Stimulated activated CD8-positive, alpha-beta memory T cell treated with anti-CD3 and anti-CD28 coated beads, Interleukin-15, amount 100 ng/mL, for 48 hours (primary cell): ENCODE measurements at places on chromosomes 7 and 10.

GRCh38 chr10:128443925-128444518, 317.8 kb upstream of the MKI67 start:
- DNase-seq: no peak

- DNase-seq: no peak
These were observed 481.8 kb downstream of the TFEC start for GRCh38 chr7:115548756-115549155.

DNA sequence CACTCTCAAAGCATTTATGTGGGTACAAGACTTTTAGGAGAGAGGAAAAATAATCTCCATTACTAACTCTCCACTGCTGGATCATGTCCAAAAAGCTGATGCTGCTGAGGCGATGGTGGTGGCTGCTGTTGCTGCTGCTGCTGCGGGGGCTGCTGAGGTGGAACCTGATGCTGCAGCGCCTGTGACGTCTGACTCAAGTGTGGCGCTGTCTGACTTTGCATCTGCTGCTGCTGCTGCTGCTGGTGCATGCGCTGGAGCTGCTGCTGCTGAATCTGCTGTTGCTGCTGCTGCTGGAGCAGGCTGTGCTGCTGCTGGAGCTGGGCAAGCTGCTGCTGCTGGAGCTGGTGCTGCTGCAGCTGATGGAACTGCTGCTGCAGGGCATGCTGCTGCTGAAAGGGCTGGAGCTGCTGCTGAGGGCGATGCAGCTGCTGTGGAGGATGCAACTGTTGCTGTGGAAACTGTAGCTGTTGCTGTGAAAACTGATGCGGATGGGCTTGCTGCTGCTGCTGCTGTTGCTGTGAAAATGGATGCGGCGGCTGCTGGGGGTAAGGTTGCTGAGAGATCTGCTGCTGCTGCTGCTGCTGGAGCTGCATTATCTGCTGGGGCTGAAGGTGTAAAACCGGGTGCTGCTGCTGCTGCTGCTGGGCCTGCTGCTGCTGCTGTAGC, 34.5 kb downstream of the PAXIP1 start:
- DNase-seq: no peak

DNA sequence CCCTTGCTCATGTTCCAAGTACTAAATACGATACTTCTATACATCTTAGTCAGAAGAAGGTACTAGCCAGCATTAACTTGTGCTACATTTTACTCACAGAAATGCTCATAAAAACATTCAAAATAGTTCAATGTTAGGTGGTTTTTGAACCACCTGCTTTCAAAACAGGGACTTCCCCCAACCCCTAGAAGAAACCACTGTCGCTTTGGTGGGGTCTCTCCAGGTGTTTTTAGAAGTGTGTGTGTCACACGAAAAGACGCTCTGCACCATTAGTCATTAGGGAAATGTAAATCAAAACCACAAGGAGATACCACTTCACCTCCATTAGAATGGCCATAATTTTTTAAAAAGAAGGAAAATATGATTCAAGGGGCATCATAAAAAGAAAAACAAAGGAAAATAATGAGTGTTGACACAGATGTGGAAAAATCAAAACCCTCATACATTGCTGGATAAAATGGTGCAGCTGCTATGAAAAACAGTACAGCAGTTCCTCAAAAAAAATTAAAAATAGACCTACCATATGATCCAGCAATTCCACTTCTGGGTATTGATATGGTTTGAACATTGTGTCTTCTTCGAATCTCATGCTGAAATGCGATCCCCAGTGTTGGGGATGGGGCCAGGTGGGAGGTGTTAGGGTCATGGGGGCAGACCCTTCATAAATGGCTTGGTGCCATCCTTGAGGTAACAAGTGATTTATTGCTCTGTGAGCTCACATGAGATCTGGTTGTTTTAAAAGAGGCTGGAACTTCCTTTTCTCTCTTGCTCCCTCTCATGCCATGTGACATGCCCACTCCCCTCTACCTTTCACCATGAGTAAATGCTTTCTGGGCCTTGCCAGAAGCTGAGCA, 74.2 kb downstream of the MALSU1 start:
- peak; percentile 52 for DNase-seq

GRCh38 chr10:108775911-108776475, 1147.3 kb downstream of the XPNPEP1 start:
- DNase-seq: no peak

- DNase-seq: no peak
These were observed 26.1 kb downstream of the DYNC1I1 start for GRCh38 chr7:95798401-95798930.

- no peak for DNase-seq
These were observed 20.9 kb downstream of the CD36 start for GRCh38 chr7:80659120-80660055.

GRCh38 chr7:15667991-15668390, 18.5 kb downstream of the MEOX2 start:
- DNase-seq: no peak

DNA sequence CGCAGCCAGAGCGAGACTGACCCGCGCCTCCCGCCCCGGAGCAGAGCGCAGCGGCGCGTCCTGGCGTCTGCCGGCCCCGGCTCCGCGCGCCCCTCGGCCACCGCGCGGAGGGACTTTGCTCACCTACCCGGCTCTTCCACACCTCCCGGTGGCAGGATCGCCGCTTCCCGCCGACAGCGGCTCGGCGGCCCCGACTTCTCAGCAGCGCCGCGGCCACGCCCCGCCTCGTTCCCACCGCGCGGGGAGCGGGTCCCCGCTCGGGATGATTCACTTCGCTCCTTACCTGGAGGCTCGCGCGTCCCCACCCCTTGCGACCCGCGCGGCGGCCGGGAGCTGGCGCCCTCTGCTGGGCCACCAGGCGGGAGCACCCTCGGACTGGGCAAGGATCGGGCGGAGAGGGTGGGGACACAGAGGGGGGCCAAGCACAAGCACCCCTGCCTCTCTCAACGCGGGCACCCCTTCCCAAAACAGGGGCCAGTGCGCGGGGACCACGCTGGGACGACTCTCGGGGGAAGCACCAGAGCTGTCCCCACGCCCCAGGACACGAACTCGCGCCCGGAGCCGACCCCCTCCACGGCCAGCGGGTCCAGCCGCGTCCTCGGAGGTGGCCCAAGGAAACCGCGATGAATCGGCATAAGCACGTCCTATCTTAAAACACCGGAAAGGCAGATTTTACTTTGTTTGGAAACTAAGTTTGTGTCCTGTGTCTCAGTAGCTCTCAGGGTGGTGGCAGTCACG, 101.0 kb upstream of the SVIL start:
- DNase-seq: peak; percentile 74

DNA sequence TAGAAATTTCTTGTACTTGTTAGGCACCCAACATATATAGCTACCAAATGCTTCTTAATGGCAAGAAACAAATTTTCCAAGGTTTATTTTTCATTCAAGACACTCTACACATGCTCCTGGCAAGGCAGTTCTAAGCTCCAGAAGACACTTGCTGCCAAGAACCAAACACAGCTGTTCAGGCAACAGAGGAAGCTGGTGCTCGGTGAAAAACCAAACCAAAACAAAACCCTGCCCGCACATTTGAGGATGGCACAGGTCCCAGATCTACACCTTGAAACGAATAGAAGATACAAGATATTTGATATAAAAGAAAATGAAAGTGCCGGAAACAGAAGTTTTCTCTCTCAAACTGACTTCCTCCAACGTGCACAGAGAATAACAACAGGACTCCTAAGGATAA, 4.9 kb upstream of the DNTT start:
- DNase-seq: no peak

GRCh38 chr7:44247868-44248651, 47.3 kb downstream of the YKT6 start:
- no peak for DNase-seq

DNA sequence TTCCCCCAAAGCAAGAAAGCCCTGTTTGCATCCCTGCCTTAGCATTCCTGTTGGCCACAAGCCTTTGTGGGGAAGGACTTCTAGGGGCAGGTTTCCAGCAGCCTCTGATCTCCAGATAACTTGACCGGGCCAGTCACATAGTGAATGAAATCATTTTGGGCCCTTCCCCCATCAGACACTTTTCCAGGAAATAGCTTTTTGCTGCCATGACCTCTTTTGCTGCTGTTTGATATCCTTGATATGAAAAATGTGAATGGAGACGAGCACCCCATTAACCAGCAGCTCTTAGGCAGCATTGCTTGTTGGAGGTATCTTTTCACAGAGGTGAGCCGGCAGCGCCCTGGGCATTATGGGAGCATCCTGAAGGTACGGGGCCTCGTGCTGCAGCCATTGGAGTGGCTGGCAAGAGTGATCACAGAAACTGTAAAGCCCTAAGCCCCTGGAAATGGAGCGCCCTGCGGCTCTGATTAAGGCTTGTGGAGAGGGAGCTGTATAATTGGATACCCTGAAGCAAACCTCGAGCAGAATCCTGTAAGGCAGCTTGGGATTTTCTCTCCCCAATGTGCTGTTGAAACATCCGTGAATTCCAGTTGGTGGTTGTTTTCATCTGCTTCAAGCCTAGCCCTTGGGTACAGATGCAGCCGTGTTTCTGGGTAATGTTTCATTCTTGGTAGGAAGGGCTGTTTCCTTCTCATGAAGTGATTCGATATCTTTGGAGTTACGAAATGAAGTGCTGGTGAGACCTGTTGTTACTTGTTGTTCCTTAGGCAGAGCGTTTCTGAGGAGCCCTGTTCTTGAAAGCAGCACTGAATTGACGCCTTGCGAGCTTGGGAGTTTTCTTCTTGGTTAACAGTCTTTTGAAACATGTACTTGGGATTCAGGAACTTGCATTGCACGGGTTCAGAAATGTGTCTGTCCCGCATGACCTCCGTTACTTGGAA, 179.0 kb downstream of the PTEN start:
- DNase-seq: no peak

GRCh38 chr10:125489731-125490130, 193.2 kb downstream of the TEX36 start:
- DNase-seq: no peak

DNA sequence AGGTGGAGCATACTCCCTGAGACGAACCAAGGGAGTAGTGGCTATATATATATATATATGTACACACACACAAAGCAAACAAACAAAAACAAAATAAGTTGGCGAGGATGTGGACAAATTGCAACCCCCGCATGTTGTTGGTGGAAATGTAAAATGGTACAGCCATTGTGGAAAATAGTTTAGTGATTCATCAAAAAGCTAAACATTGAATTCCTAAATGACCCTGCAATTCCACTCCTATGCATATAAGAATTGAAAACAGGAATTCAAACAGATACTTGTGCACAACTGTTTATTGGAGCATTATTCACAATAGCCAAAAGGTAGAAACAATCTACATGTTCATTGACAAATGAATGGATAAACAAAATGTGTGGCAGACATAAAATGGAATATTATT, 407.9 kb downstream of the KCNMA1 start:
- no peak for DNase-seq

DNA sequence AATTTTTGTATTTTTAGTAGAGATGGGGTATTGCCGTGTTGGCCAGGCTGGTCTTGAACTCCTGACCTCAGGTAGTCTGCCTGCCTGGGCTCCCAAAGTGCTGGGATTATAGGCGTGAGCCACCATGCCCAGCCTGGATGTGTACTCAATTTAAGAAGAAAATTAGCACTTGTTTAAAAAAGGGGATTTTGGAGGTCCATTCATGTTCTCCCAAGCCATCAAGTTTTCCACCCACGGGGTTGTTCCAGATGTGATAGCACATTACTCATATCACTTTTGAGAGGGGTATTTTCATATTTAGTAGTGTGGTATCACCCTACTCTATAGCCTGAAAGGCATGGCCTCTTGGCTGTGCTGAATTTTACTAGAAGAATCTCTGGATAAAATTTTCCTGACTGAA, 10.5 kb upstream of the SLC26A3 start:
- peak; percentile 32 for DNase-seq
